ENCODE measurements at places on chromosomes 1 and 21. TPM values are rescaled to one million over a fixed set of nuclear protein-coding genes. Genes with fewer than 3 reads are reported as not detected.

Gene SRGAP2B
- total RNA-seq, result 5.6 TPM

Gene TSACC
- total RNA-seq, result 0.86 TPM

Gene RER1
- 94.2 TPM for total RNA-seq

Gene ERICH3
- not detected for total RNA-seq

Gene FYB2
- total RNA-seq, result not detected

Gene CXADR
- total RNA-seq, result 11.7 TPM

Gene CASQ1
- total RNA-seq, result not detected

Gene OR10T2
- total RNA-seq, result not detected
